ENCODE measurements at places on chromosomes 4 and X. TPM values are rescaled to one million over a fixed set of nuclear protein-coding genes. Genes with fewer than 3 reads are reported as not detected.

Gene OTC
- 0.15 TPM for polyA plus RNA-seq

Gene PRR32
- polyA plus RNA-seq: not detected

Gene MSX1
- polyA plus RNA-seq: 1.4 TPM

GRCh38 chrX:49838374-49838773 lies 9.3 kb downstream of the PAGE4 start:
- DNase-seq: peak; percentile 8

DNA sequence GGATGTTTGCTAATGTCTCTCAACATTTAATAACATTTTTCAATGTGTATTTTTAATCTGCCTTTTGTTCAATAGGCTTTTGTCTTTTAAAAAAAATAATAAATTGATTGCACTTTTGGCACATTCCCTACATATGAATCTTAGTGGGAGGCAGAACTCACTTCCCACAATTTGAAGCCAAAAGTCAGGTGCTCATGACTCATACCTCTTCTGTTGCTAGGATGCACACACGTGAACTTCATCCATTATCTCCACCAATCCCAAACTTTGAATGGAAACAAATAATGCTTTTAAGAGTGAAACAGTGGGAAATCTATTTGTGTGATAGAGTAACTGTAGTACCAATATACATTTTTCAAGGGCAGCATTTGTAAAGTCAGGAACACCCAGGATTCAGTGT lies 260.5 kb downstream of the IQCM start:
- DNase-seq: no peak

- no peak for DNase-seq
These were observed 7.3 kb upstream of the TMEM185A start for GRCh38 chrX:149638860-149639259.

DNA sequence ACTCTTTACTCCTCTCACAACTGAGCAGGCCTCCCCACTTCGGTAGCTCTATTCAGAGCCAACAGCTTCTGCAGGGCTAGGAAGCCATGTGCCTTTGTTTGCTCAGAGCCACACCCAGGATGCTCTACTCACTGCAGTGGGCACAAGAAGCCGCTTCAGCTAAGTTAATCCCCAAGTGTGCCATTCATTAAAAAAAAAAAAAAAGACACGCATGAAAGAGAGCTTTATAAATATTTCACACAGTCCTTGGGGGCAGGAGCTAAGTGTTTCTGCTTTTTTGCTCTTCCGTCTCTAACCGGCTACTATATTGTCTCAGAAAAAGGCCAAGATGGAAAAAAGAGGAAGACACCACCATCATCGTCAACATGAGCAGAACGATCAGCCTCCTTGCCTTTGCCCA lies 8.1 kb downstream of the CRMP1 start:
- no peak for DNase-seq

DNA sequence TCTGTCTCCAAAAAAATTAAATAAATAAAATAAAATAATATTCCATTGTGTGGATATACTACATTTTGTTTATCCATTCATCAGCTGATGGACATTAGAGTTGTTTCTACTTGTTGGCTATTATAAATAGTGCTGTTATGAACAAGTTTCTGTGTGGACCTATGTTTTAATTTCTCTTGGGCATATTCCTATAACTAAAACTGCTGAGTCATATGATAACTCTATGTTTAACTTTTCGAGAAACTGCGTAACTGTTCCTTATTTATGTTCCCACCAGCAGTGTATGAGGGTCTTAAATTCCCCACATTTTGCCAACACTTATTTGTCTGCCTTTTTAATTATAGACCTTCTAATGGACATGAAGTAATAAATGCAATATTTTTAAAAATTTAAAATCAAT lies 369.5 kb downstream of the CHIC1 start:
- DNase-seq: no peak
